ENCODE measurements at places on chromosomes 13 and 19. TPM values are rescaled to one million over a fixed set of nuclear protein-coding genes. Genes with fewer than 3 reads are reported as not detected.

PAK4 gene
- total RNA-seq, result 10.4 TPM

CAB39L gene
- total RNA-seq, result 2.9 TPM

- H3K4me1 ChIP-seq, result no peaks in the 10 kb centered on the region
- no peak overlapping the region for H3K4me3 ChIP-seq
- no peaks in the 10 kb centered on the region for H3K36me3 ChIP-seq
- H3K27me3 ChIP-seq, result no peaks in the 10 kb centered on the region
These were observed 44.0 kb downstream of the MIPEP start for GRCh38 chr13:23845105-23845725.

DNA sequence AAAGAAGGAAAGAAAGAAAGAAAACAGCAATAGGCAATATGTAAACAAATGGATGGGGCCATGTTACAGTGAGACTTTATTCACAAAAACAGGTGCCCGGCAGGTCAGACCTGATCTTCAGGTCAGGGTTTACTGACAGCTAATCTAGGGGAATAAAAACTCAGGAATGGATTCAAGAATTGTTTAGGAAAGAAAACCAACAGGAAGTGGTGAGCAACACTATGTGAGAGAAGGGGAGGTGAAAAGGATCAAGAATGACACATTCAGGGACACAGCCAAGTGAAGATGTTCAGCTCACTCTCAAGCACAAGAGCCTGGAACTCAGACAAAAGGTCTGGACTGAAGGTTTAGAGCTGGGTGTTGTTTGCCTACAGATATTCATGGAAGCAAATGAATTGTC is 244.5 kb downstream of the EFNB2 start:
- no peak overlapping the region for H3K27ac ChIP-seq
- no peak overlapping the region for H3K4me3 ChIP-seq
- H3K36me3 ChIP-seq, result no peaks in the 10 kb centered on the region
- H3K4me1 ChIP-seq, result no peaks in the 10 kb centered on the region
- no peak for DNase-seq
- H3K27me3 ChIP-seq, result no peaks in the 10 kb centered on the region

- H3K4me1 ChIP-seq, result peaks cover 10% of the 10 kb centered on the region
- H3K27me3 ChIP-seq, result no peaks in the 10 kb centered on the region
- H3K4me3 ChIP-seq, result no peak overlapping the region
- H3K27ac ChIP-seq, result no peak overlapping the region
These were observed 24.0 kb downstream of the USP12 start for GRCh38 chr13:27147530-27148170.

GRCh38 chr13:26621731-26622401 is 64.4 kb downstream of the WASF3 start:
- no peak overlapping the region for H3K4me3 ChIP-seq
- H3K27me3 ChIP-seq, result no peaks in the 10 kb centered on the region
- H3K36me3 ChIP-seq, result no peaks in the 10 kb centered on the region
- H3K4me1 ChIP-seq, result no peaks in the 10 kb centered on the region
- no peak overlapping the region for H3K27ac ChIP-seq

- no peaks in the 10 kb centered on the region for H3K36me3 ChIP-seq
- DNase-seq, result peak; percentile 32
- H3K4me3 ChIP-seq, result no peak overlapping the region
- no peaks in the 10 kb centered on the region for H3K4me1 ChIP-seq
- H3K27me3 ChIP-seq, result no peaks in the 10 kb centered on the region
- H3K27ac ChIP-seq, result no peak overlapping the region
These were observed 111.0 kb upstream of the KL start for GRCh38 chr13:32905063-32905863.

DNA sequence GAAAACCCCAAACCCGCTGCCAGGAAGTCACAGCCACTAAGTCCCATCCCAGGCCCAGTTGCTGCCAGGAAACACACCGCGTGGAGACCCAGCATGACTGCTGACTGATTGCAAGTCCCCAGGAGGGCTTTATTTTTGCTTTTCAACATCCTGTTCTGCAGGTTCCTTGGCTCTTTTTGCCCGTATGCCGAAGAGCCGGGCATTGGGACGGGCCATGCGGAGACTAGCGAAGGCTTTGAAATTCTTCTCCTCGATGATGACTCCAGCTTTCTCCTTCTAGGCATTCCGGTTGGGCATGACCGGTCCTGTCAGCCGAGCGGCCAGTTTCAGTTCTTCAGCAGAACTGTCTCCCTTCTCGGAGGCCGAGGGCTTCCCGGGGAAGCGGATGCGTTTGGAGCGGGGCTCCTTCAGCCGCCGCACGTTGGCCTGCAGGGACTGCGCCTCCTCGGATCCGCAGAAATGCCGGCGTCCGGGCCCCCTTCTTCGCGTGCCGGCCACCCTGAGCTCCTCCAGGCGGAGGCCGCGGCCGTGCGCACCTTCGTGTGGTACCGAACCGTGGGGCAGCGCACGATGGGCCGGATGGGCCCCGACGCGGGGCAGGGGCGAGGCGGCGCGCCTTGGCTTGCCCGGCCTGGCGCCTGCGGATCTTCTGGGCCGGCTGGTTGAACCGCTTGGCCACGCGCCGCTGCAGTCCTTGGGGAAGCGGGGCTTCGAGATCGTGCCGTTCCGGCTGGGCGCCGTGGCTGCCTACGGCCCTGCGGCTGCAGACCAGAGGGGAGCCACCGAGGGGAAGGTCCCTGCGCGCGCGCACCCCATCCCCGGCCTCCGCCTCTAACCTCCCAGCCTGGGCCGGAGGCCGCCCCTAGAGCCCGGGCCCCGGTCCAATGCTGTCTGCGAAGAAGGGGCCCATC is 15.2 kb downstream of the ZSCAN5C start:
- H3K27me3 ChIP-seq, result no peaks in the 10 kb centered on the region
- H3K36me3 ChIP-seq, result no peaks in the 10 kb centered on the region
- no peak overlapping the region for H3K4me3 ChIP-seq
- H3K4me1 ChIP-seq, result no peaks in the 10 kb centered on the region
- H3K27ac ChIP-seq, result no peak overlapping the region

GRCh38 chr19:55539090-55539984 is 2.4 kb upstream of the SBK2 start:
- no peak overlapping the region for H3K4me3 ChIP-seq
- H3K36me3 ChIP-seq, result no peaks in the 10 kb centered on the region
- DNase-seq, result no peak
- H3K27me3 ChIP-seq, result no peaks in the 10 kb centered on the region
- H3K27ac ChIP-seq, result no peak overlapping the region

DNA sequence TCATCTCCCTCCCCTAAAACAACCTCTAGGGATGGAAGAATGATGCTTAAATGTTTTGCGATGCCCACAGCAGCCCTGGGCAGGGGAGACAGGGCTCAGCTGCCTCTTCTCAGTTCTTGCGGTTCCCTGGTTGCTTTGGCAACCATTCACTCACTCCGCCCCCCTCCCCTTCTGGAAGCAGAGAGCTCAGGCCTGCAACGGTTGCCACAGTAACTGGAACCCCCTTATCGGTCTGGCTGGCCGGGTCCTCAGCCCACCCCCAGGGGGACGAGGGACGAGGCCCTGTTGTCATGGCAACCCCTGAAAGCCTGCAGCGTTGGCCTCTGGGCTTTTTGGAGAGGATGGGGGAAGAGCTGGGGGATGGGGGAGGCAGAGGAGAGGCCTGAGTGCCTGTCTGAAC is 19.5 kb downstream of the NOVA2 start:
- H3K4me1 ChIP-seq, result peaks cover 8% of the 10 kb centered on the region
- peaks cover 7% of the 10 kb centered on the region for H3K27me3 ChIP-seq
- H3K4me3 ChIP-seq, result no peak overlapping the region
- DNase-seq, result no peak
- no peaks in the 10 kb centered on the region for H3K36me3 ChIP-seq
- no peak overlapping the region for H3K27ac ChIP-seq

- DNase-seq, result no peak
- H3K27me3 ChIP-seq, result no peaks in the 10 kb centered on the region
- no peak overlapping the region for H3K27ac ChIP-seq
- no peak overlapping the region for H3K4me3 ChIP-seq
These were observed 184.2 kb downstream of the SLITRK6 start for GRCh38 chr13:85615031-85615430.

DNA sequence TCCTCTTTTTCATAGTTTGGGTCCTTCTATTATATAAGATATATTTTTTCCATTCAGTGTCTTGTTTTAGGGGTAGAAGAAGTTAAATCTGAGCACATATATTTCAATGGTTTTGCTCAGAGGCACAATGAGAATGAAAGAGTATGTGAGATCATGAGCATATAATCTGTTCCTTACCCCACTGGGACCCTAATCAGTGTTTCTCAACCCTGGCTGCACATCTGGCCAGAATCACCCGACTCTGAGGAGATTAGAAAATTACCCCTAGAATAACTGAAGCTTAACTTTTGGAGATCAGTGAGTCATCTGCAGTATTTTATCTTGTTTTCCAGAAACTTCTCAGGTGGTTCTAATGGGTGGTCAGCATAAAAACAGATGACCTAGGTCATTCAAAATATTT is 782 bp downstream of the CYSLTR2 start:
- peak overlapping the region; percentile 49 for H3K4me3 ChIP-seq
- no peaks in the 10 kb centered on the region for H3K36me3 ChIP-seq
- H3K4me1 ChIP-seq, result peaks cover 11% of the 10 kb centered on the region
- peak overlapping the region; percentile 82 for H3K27ac ChIP-seq
- no peak for DNase-seq

DNA sequence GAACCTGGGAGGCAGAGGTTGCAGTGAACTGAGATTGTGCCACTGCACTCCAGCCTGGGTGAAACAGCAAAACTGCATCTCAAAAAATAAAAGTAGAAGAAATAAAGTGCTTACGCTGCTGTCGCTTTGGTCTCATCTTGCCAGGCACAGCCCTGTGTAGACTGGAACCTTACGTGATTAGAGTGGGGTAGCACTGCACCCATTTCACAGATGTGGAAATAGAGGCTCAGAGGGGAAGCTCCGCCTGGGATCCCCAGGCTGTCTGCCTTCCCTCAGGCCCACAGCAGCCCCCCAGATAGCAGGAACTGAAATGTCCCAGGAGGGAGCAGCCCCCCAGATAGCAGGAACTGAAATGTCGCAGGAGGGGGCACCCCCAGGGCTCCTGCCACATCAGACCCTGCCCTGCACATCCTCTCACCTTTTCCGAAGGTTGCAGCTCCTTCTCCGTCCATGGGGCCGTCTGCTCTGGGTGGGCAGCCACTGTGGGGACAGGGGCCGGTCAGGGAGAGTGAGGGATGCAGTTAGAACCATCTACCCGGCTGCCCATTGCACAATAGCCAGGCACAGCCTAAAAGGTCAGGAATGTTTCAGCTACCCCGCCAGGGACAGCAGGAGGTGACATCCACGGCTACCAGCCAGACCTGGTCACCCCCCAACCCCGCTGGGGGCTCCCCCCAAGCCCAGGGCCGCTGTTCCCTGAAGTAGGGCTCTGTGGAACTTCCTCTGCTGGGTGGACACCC is 1.9 kb downstream of the PLIN4 start:
- H3K4me1 ChIP-seq, result no peaks in the 10 kb centered on the region
- no peak overlapping the region for H3K4me3 ChIP-seq
- no peaks in the 10 kb centered on the region for H3K36me3 ChIP-seq
